ENCODE measurements at places on chromosomes 3 and 15.

DNA sequence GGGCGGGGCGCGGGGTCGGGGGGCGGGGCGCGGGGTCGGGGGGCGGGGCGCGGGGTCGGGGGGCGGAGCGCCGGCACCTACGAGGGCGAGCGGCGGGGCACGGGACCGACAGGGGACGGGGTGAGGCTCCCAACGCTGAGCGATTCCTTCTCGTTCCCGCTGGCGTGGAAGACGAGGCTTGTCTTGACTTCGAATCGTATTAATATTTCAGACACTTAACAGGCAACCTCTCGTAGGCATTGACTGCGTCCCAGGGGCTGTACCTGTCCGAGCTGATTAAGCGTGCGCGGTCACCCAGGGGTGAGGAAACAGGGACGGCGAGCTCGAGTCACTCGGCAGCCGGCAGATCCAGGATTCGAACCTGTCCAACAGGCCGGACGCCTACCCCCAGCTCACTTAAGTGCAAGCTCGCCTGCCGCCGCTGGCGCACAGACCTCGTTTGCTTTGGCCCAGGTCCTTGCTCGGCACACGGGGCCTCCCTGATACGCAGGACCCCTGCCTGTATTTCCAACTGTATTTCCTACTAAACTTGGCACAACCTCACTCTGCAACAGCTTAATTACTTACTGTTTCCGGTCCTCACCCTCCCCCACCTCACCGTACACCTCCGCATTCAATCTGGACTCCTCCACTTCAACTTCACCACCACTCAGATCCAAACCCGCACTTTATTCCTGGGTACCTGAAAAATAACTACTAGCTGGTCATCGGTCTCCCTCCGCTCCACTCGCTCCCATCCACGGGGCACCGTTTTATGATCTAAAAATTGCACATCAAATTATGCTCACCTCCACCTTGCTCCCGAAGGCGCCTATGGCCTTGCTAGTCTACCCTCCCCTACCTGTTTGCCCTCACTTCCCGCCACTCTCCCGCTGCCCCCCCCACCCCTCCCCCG lies 722 bp upstream of the ZXDC start:
- DNase-seq, result peak; percentile 78

DNA sequence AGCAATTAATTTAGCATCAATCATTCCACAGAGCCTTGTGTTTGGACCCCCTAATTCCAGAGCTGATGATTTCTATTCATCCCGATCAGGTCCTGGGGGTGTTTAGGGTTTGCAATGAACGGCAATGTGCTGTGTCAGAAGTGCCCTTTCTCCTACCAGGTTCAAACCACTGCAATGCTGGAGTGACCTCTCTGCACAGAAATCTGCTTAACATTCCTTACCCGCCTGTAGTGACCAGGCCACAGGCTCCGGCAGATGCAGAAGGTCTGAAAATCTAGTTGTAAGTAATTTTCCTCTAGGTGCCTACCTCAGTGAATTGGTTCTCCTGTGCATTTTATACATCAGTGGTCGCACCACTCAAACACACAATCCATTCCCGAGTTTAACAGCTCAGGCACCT lies 725.3 kb upstream of the CFAP20DC start:
- DNase-seq, result no peak

DNA sequence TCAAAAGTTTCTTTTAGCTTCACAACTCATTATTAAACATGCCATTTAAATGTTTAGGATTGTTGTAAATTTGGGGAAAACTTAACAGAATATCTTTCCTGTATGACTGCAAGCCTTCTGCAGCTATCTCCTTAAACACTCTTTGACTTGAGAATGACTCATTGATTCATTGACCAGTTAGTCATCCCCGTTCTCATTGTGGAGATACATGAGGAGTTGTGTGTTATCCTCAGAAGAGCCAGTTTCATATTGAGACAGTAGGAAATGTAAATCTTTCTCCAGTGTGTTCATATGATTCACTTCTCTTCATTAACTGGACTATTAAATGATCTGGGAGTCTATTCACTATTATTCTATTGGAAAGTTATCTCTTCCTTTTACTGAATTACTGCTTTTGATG lies 83.0 kb downstream of the CRYGS start:
- no peak for DNase-seq

- peak; percentile 21 for DNase-seq
Measured at GRCh38 chr3:15804553-15805095, 6.8 kb upstream of the ANKRD28 start.

- no peak for DNase-seq
Measured at GRCh38 chr3:67176396-67176795, 178.3 kb downstream of the KBTBD8 start.

- DNase-seq, result no peak
Measured at GRCh38 chr3:115293321-115293720, 146.2 kb upstream of the ZBTB20 start.

DNA sequence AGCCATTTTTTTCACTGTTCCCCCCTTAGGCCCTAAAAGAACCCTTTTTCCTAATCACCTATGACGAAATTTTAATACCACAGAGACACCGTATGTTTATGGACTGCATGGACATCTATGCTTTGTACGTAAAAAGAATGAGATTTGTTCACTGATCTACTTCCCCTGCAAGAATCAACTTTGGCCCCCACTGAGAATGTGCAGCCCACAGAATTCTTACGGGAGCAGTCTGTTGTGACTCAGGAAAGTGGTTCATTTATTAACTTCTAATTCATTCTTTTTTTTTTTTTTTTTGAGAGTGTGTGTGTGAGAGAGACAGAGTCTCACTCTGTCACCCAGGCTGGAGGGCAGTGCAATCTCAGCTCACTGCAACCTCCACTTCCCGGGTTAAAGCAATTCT lies 17.6 kb downstream of the EIF4E3 start:
- no peak for DNase-seq

GRCh38 chr15:51144021-51144532 lies 49.4 kb upstream of the TNFAIP8L3 start:
- DNase-seq, result peak; percentile 21

DNA sequence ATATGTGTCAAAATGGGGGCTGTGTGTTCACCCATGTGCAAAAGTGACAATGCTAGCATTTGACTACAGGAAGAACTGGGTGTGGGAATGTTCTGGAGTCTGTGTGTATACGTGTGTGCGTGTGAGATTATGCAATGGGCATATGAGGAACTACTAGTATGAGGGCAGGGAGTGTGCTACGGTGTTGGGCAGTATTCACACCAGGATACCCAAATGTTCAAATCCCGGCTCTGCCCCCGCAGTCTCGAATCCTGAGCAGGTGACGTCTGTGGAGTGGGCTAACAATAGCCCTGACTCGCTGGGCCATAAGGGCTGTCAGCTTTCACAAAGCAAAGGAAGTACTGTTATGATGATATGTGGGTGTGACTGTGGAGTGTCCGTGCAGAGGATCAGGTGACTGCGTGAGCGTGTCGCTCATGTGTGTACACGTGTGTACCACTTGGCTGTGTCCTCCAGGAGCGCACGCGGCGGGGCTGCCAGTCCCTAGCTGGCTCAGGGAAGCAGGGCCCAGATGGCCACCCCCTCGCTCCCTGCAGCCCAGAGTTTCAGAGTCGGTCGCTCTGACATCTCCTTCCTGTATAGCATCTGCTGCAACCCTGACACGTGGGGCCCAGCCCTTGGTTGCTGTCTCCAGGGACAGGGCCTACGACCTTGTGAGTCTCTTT lies 27.2 kb downstream of the IQSEC1 start:
- DNase-seq, result no peak

- DNase-seq, result no peak
Measured at GRCh38 chr3:177571944-177572315, 374.6 kb upstream of the TBL1XR1 start.

- DNase-seq, result no peak
Measured at GRCh38 chr3:127041933-127042332, 59.0 kb downstream of the PLXNA1 start.
